Urinary bladder (tissue), 4 donors: ENCODE measurements at places on chromosomes 1 and 21. TPM values are rescaled to one million over a fixed set of nuclear protein-coding genes. Genes with fewer than 3 reads are reported as not detected.

The ANGPTL3 gene
- polyA plus RNA-seq: 0.11 TPM

The LCE3D gene
- polyA plus RNA-seq: not detected

The SLC30A10 gene
- not detected for polyA plus RNA-seq

The HSPB7 gene
- 144 TPM for polyA plus RNA-seq

The NUDT17 gene
- 5.0 TPM for polyA plus RNA-seq

The LRRC38 gene
- 0.98 TPM for polyA plus RNA-seq

The LCE2B gene
- not detected for polyA plus RNA-seq

The TTC34 gene
- polyA plus RNA-seq: 0.16 TPM

The CATSPER4 gene
- polyA plus RNA-seq: not detected

The LRRIQ3 gene
- 0.23 TPM for polyA plus RNA-seq

The CRYAA gene
- polyA plus RNA-seq: not detected
